Adipocyte (in vitro differentiated cells): ENCODE measurements at places on chromosomes 4 and X.
A peak's percentile ranks its signal among the peaks of the same experiment; 100 is the strongest.

GRCh38 chr4:95693594-95693993 lies 144.8 kb upstream of the UNC5C start:
- DNase-seq = peak; percentile 12

GRCh38 chrX:74924449-74925224 lies 615 bp downstream of the NEXMIF start:
- DNase-seq = peak; percentile 18

GRCh38 chr4:149914119-149915115 lies 98.8 kb upstream of the IQCM start:
- peak; percentile 89 for DNase-seq

- DNase-seq = no peak
Measured at GRCh38 chr4:172815499-172816164, 353.0 kb upstream of the GALNT7 start.

GRCh38 chr4:99593781-99594641 lies 19.4 kb downstream of the MTTP start:
- no peak for DNase-seq

DNA sequence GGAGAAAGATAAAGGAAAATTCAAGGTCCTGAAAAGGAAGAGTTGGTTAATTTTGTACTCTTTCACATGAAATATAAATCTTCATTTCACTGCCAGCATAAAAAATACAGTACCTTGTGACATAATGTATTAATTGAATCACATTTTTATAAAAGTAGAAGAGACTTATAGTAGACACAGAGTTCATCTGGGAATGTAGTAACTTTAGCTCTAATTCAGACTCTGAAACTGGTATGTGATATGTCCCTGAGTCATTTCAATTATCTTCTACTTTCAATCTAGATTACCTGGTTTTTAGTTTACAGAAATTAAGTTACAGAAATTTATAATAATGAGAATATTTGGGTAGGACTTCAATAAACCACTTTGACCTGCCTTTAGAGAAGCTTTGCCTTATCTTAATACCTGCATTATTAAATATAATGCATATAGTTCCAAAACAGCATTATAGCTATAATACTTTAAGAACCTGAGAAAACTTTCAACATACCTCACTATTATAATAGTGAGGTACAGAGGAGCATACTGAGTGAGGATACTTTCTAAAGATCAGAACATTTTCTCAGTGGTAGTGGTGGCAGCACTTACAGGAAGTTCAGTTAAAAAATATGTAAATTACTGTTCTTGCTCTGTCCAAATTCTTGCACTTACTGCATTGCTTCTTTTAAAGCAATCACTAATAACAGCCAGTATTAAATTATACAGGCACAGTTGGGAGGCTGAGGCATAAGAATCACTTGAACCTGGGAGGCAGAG lies 11.2 kb downstream of the NEK1 start:
- no peak for DNase-seq

DNA sequence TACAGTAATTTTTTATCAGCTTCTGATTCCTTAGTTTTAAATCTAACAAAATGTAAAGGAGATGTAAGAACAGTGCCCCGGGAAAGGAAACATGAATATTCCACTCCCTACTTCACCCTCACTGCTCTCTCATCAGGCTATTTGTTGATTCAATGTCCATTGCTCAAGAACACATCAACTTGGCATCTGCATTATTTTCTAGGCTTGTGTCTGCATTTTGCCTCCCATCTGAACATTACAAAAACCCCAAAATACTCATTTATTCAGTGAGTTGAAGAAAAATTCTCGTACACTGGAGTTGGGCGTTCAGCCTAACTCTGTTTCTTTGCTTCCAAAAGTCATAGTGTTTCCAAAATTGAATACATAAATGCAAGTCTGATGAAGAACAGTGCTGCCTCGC lies 25.6 kb downstream of the ARHGAP6 start:
- DNase-seq = peak; percentile 27

DNA sequence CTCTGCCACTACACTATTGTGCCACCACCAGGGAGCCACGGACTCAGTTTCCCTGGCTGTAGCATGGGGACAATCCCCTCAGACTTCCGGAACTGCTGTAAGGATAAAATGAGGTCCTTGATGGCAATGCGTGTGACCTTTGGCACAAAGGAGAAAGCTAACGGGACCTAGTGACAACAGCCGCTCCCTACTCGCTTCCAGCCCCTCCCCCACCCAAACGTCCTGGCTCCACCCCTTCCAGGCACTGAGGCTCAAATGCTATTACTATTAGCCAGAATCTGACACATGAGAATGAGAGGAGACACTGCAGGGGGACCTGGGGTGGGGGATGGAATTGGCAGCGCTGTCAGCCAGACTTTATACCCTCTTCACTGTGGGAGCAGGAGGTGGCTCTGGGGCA lies 5.4 kb upstream of the DUSP9 start:
- DNase-seq = no peak

DNA sequence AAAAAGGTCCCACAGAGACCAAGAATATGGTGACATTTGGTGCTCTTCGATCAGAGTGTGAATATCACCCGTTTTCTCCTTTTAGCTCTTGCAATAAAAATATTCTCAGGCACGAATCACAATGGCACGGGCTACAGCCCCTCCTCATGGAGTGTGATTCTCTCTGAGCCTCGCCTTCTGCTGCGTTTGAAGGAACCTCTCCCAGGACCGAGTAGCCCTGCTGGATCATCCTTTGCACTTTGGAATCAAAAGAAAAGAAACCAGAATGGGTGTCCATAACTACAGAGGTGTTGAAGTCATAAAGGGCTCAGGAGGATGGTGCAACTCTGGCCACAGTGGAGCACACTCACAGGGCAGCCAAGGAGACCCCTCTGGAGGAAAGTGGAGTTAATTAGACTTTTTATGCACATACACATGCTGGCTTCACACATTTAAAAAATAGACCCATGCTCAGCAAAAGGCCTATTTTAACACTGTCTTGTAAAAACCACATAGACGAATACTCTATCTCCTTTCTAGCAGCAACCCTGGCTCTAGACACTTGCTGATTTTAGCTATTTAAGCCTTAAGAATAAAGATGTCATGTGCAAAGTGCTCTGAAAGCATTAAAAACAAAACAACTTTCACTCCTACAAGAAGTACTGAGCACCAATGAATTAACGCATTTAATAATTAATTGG lies 19.1 kb downstream of the MAML3 start:
- no peak for DNase-seq

DNA sequence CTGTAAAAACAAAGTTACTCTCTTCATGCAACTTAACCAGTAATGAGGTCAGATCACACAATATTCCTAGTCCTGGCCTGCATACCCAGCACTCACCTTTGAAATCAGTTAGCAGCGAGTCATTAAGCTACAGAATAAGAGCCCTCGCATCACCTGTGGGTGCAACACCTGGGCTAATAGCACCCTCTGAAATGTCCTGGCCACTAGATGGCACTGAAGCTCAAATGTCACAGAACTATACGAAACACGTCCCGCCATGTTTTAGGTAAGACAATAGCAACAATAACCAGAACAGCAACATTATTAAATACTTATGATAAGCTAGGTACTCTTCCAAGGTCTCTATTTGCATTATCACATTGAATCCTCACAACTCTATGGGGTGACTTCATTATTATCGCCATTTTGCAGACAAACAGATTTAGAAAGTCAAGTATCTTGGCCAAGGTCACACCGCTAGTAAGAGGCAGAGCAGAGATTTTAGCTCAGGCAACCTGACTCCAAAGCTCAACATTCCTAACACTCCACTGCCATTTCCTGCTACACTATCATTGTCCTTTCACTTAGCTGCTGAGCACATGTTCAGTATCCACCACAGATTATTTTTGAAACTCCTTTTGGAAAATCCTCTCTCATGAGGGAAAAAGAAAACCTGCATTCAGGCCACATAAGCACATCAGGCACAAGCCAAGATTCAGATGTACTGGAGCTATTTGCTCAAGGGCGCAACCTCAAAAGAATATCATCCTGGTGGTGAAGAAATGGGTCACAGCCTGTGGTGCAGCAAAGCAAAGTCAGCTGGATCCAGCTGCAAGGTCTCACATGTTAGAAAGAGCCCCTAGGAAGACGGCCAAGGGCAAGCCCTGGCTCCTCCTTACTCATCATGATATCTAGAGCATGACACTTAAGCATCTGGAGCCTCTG lies 59.5 kb upstream of the KDR start:
- DNase-seq = peak; percentile 27

- no peak for DNase-seq
Measured at GRCh38 chr4:163515198-163515597, 20.7 kb downstream of the TMA16 start.

GRCh38 chr4:133157460-133158160 lies 8.5 kb downstream of the PCDH10 start:
- no peak for DNase-seq

DNA sequence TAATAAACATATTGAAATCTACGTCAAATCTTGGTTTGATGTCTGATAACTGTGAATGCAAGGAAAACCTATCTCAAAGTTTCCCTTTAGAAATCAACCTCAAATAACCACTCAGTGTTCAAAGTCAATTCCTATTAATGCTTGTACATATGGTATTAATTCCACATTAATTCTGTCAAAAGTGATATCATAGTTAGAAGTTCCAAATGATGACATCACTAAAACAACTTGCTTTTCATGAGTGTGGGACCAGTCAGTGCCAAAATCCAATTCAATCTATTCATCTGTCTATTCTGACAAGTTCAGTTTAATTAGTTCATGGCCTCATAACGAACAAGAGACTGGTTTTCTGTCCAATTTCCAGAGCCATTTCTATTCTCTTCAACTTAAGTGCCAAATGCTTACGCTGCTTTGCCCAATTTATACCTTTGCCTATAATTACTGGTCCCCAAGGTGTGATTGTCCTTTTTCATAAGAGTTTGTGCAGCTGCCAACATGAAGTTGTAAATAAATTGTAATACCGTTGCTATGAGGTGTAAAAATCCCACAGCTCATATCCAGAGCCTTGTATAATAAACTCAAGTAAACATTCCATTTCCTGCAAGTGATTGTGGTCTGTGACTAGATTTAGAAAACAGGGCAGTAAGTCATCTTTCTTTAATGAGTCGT lies 476.2 kb downstream of the RAB28 start:
- no peak for DNase-seq

- no peak for DNase-seq
Measured at GRCh38 chr4:171478181-171478580, 335.0 kb upstream of the GALNTL6 start.

DNA sequence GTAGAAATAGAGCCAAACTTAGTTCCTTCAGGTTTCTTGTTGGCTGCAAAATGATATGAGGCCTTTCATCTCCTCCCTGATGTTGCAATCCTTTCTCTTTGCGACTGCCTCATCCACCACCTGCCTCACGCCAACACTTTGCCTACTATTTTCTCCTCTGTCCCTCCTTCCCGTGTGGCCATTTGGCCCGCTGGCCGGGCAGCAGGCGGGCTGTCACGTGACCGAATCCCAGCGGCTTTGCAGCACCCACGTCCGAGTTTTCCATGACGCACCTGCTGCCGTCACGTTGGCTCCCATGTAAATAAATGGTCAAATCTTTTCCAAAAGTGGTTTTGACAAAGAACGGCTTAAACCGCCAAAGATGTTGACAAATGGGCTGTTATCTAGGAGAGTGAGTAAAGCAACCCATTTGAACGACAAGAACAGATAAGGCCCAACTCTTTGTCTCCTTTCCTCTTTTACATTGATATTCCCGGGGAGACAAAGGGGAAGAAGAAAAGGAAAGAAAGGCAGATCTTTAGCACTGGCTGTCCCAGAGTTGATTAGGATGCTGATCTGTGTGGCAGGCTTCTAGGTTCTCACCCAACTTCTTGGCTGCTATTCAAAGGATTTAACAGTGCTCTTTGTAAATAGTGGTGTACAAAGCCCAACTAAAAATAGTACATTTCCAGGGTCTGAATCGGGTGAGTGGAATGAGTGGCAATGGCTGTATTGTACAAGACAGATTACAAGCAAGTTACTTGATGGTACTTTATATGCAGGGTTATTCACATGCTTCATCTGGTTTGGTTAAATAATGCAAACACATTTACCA lies 174.2 kb upstream of the JADE1 start:
- peak; percentile 25 for DNase-seq

GRCh38 chr4:3107691-3108121 lies 33.2 kb downstream of the HTT start:
- DNase-seq = no peak

GRCh38 chrX:42837101-42837726 lies 59.3 kb upstream of the PPP1R2C start:
- no peak for DNase-seq

DNA sequence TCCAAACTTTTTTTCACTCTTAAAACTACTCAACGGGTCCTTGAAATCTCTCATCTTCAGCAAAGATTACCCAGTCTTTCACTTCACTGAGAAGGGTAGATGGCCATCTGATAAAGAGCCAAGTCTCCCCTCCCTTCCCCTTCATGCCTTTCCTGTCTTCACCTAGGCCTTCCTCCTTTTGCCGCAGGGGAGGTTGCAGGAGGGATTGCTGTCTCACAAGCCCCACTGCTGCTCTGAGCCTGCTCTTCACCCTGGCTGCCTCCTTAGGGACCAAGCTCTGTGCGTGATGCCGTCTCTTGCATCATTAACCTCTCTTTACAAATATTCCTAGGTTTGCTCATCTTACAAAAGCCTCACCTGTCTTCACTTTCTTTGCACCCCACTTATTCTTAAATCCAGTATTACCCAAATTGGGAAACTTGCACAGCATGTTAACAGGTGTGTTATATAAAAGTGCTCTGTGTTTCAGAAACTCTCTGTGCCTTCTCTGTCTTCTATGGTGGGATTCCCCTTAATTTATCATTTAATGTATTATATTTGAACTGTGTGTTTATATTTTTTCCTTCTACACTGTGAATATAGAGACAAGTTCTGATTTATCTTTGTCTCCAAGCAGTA lies 3.8 kb downstream of the ZFX start:
- DNase-seq = peak; percentile 52

- DNase-seq = peak; percentile 89
Measured at GRCh38 chrX:13487731-13488505, 81.5 kb upstream of the EGFL6 start.

DNA sequence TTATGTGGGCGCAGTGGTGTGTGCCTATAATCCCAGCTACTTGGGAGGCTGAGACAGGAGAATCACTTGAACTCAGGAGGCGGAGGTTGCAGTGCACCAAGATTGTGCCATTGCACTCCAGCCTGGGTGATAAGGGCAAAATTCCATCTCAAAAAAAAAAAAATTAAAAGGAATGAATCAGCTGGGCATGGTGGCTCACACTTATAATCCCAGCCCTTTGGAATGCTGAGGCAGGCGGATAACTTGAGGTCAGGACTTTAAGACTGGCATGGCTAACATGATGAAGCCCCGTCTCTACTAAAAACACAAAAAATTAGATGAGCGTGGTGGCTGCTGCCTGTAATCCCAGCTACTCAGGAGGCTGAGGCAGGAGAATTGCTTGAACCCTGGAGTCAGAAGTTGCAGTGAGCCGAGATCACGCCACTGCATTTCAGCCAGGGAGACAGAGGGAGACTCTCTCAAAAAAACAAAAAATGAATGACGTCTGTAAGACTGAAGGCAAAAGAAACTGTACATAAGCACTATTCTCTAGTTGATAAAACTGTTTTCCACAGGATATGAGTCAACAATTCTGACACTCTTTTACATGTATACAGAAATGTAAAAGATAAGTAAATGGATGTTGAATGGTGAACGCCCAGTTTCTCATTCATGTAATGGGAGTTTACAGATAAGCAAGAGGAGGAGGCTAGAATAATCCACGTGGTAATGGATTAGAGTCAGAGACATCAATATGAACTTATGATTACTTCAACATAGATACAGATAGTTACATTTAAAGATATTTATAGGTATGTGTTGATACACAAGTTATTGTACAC lies 22.2 kb downstream of the CENPC start:
- no peak for DNase-seq
